HCEC 1CT (cell line): ENCODE measurements at places on chromosomes 6 and 20.

GRCh38 chr20:20338133-20338730, 29.7 kb upstream of the INSM1 start:
- no peak for DNase-seq

DNA sequence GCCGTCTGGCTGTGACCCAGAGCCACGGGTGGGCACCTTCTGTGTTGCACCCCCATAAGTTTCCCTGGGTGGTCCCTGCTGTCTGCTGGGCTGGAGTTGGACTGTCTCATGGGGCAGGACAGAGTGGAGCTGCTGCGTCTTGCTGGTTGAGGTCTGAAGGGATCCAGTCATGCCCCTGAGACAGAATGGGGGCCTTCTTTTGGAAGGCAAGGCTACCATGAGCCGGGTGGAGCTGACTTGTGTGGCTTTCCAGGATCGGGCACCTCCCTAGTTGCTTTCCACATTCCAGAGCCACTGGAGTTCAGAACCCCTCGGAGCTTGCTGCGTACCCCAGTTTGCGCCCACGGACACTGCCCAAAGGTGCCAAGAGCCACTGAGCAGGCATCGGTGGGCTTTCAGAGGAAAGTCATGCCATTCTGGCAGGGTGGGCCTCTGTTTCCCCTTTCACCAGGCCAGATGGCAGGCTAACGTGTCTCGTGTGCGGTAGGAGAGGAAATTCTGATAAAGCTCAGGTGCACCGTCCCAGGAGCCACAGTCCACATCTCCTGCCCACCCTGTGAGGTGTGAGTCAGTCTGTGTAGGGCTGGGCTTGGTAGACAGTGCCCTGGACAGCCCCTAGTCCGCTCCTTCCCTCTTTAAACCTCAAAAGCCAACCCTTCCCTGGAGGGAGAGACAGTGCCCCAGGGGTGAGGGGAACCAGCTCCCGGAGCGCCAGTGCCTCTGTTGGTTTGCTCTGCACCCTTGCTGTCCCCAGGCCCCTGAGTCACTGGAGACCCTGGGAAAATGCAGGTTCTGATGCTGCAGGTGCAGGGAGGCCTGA, 125.3 kb downstream of the SYCP2 start:
- DNase-seq, result no peak

GRCh38 chr6:135739288-135739687, 112.2 kb upstream of the PDE7B start:
- DNase-seq, result no peak

GRCh38 chr20:62805711-62806382, 1.2 kb downstream of the OGFR start:
- DNase-seq, result peak; percentile 41

DNA sequence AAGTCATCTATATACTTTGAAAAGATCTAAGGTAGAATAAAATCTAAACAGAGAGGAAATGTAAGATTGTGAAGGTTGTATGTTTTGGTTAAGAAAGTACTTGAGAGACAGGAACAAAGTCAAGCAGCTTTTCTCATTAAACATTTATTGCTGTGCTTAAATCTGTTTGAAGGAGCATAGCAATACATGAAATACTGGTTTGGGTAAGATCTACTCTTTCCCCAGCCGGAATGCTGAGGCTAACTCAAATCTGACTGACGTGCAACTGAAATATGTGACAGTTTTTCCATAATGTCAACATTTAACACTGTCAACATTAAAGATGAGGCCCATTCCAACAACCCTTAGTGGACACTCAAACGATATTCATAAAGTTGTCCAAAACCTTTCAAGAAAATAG, 59.9 kb downstream of the MAN1A1 start:
- DNase-seq, result no peak

- DNase-seq, result peak; percentile 57
Observed at GRCh38 chr6:132648356-132648755, 10.6 kb downstream of the TAAR1 start.

DNA sequence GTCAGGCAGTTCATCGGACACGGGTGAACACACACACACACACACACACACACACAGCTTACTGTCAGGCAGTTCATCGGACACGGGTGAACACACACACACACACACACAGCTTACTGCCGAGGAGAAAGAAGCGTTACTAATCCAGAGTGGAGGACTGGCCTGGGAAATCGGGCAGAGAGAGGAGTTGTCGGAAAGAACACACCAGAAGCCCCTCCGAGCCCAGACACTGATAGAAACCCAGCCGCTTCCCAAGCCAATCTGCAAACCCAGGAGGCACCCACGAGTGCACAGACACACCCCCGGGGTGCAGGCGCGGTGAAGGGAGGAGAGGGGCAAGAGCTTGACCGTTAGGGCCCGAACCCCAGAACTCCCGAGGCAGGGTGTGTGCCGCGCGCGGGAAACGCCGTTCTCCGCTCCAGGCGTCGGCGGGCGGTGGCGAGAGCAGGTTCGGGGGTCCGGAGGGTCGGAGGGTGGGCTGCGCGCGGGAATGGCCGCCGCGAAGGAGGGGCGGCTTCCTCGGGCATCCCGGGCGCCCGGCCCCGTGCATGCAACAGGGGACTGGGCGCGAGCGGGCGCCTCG, 636 bp downstream of the ELOVL2 start:
- DNase-seq, result peak; percentile 22

- peak; percentile 51 for DNase-seq
Observed at GRCh38 chr20:51624157-51624731, 81.7 kb upstream of the NFATC2 start.

DNA sequence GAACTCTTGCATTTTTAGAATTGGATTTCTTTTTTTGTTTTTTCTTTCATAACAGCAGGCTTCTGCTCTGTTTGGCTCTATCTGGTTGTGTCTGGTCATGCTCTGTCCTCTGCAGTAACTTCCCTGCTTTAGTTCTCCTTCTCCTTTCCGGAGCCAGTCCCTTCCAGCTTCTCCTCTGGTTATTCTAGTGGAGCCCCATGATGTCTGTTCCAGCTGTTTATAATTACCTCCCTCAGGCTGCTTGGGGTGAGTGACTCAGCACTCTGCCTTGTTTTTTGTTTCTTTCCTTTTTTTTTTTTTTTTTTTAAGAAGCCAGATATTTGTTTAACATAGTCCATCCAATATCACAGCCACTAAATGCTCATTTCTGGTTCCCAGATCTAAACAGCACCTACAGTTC, 409.6 kb downstream of the MAFB start:
- no peak for DNase-seq

- DNase-seq, result no peak
Observed at GRCh38 chr20:3323398-3323797, 84.1 kb downstream of the DNAAF9 start.

GRCh38 chr20:56628015-56628872, 862 bp upstream of the TFAP2C start:
- no peak for DNase-seq

GRCh38 chr6:136646377-136646776, 96.2 kb upstream of the MAP7 start:
- DNase-seq, result peak; percentile 34

GRCh38 chr6:106858653-106859092, 115.9 kb downstream of the CD24 start:
- DNase-seq, result peak; percentile 58

DNA sequence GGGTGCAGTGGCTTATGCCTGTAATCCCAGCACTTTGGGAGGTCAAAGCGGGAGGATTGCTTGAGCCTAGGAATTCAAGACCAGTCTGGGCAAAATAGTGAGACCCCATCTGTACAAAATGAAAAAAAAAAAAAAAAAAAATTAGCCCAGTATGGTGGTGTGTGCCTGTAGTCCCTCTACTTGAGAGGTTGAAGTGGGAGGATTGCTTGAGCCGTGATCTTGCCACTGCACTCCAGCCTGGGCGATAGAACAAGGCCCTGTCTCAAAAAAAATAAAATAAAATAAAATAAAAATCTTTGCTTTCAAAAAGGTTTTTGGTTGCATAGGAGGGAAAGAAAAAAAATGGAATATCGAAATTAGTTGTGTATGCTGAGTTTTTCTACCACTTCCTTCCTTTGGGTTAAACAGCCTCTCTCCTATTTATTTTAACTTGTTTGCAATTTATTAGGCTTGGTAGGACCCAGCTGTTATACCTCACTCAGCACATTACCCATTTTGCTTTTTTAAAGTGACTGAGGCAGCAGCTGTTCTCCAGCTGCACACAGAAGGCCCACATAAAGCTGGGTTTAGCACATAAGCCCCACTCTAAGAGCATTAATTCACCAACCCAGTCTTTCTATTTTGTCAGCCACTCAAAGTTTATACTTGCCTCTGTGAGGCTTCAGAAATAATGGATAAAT, 152.3 kb downstream of the ZFAND3 start:
- peak; percentile 27 for DNase-seq

DNA sequence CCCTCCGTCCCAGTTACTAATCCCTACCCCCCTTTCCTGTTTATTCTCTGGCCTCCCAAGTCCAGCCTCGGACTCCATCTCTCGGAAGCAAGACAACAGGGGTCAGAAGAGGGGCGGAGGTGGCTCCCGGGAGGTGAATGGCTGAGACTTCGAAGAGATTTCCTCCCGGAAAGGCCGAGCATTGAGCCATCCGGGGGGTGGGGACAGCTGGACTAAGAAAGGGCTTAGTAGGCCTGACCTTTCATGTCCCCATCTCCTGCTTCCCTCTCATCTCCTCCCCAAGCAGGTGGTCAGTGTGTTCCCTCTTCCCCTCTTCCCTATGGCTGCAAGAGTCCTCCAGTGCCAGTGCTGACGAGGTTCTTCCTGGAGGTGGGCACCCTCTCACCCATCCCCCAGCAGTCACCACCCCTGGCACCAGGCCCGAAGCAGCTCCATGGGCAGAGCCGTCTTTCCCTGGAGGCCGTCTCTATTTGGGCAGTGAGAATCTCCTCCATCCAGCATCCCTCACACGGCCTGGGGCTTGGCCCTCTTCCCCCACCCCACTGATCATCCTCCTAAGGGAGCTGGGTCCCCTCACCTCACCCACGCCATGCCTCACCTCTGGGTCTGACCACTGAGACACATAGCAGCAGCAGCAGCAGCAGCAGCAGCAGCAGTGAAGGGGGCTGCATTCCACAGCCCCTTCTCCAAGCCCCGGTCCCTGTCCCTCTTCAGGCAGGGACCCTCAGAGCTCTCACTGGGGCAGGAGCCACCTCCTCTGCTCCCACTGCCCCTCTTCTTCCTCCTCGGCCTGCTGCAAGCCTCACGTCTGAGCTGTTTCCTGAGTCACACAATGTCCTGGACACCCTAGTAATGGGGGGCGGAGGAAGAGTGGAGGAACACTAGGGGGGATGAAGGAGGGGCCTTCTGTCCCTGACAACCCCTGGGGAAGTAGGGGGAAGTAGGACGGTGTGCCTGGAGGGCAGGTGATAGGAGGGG, at the start of gene NOTCH4:
NOTCH4 (minus strand) TSS at position 810 of the 978 bp plus-strand sequence; CDS start at position 671, 139 bp downstream.
- DNase-seq, result no peak

- DNase-seq, result no peak
Observed at GRCh38 chr6:36114798-36115408, 15.4 kb upstream of the MAPK13 start.

DNA sequence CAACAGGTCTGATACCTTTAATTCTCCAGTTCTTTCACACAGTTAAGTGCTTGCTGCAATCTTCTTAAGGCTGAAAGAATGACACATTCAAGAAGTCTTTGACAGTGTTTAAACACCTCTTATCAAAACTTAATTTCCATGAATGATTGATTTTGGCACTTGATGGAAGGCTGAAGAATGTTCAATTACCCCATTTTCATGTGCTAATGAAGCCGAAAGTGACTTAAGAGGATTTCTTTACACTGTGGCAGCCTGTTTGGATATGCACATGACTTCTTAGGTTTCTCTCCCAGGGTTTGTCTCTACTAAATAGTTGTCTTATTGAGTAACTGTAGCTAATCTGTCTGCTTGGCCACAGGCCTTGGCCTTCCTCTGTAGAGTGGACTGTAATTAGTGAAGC, 81.1 kb upstream of the PRDM1 start:
- DNase-seq, result no peak

DNA sequence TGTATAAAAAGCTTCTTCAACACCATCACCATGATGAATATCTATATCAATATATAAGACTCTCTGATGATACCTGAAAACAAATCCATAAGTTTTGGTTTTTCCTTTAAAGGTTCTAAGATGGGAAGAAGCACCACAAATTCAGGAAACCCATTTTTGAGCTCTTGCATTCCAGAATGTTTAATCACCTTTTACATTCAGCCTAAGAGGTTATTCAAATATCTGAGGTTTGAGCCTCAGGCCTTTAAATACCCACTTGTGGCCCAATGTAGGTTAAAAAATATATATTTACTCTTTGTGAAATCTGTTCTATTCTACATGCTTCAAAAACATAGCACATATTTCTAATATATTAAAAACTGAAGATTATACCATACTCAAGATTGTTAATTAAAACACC, 17.6 kb downstream of the HDAC2 start:
- DNase-seq, result peak; percentile 54

DNA sequence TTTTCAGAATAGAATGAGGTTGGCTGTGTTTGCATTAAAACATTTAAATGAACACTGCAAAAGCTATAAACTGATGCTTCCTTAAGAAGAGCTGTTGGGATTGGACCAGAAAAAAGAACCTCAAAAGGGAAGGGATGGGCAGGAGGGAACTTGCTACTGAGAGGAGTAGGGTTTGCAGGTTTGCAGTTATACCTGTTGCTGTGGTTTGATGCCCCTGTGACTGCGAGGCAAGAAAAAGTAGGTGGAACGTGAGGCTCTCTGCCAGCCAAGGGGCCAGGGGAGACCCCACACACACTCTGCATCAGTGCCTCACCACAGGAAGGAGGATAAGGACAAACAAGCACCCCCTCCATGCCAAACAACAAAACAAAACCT, 197.2 kb downstream of the BCAS1 start:
- no peak for DNase-seq

DNA sequence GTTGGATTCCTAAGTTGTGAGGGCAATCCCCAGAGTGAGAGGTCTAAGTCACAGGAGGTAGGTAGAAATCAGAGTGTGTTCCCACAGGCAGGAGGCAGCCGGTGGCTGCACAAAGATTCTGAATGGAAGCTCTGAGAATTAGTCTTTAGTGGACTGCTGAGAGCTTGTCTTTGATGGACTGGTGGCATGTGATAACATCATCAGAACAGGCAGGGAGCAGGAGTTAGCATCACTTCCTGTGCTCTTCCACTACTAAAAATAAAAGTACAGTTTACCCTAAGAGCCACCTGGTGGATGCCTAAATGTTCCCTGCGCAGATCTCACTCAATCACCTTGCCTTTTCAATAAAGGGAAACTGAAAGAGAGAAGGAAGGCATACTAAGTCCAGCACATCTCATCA, 294.6 kb upstream of the POU3F2 start:
- DNase-seq, result no peak

GRCh38 chr6:11242711-11243110, 10.2 kb upstream of the NEDD9 start:
- DNase-seq, result no peak

DNA sequence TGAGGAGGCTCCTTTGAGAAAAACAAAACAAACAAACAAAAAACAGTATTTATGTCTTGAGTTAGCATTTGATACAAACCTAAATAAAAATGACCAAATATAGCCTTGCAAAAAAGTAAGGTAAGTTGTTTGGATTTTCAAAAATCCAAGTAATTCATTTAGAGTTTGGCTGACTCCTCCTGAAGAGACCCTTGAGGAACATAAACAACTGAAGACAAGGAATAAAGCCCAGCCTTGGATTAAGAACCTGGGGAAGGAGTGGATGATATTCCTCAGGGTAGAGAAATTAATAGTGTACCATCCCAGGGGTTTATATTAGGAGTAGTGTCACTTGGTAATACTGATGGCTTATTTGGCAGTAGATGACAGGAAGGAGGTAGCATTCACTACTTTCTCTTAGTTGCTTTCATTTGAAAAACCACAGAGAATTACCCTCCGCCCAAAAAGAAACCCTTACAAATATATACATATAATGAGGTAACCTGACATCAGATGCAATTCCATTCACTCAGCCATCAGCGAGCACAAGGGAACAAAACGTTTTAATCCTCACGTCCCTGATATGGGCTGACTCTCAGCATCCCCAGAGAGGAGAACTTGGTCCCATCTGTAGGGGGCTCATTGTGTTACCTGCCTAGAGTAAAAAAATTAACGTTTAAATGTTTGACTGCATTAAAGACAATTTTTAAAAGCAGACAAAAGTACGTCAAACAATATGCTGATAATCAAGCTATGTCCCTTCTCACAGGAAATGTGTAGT, 57.0 kb downstream of the SOBP start:
- no peak for DNase-seq
